ENCODE measurements at places on chromosomes 6 and 20.

DNA sequence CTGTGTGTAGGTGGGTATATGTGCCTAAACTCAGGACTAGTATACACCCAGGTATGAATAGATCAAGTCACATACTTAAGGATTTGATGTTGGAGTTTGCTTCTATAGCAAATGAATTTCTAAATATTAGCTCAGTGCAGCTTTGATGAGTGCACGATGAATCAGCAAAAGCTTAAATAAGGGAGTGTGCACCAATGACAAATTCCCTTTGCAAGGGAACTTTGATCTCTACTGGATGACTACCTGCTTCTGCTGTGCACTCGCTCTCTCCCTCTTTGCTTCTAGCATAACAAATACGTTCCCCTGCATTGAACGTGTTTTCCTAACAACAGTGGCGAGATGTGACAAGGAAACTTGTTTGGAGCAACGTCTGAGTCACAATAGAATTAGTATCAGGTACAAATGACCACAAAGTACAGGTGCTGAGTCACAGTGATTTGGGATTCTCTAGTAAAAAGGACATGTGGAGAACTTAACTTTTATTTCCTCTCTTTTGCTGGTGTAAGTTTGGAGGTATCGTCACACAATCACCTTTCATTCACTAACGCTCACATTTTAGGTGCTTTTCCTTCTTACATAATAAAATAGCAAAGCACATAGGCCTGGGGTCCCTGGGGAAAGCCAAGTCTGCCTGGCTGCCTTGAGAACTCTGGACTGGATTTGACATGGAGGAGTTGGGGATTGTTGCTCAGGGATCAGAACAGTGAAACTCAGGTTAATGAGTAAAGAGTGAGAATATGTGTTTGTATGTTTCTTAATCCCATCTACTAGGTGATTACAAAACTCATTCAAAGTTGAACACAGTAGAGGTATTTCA is 49.7 kb downstream of the KLHL31 start:
- DNase-seq = no peak

GRCh38 chr6:151004383-151005024 is 139.0 kb downstream of the MTHFD1L start:
- no peak for DNase-seq

- DNase-seq = peak; percentile 3
These were observed 155.1 kb downstream of the PRDM13 start for GRCh38 chr6:99761711-99762110.

DNA sequence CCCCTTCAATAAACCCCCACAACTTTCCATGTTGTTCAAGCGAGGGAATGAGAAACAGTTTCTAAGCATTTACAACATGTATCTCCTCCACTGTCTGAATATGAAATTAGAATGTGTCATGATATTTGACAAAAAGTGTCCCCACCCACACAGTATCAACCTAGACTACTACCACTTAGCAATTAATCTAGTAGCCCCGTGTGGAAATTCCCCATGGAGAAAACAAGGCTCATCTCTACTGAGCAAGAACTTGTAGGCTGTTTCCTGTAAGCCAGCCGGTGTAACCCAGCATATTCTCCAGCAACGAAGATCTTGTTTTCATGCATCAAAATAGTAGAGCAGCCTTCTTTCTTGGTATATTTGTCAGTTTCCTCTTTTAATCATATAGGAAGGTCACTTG is 115.0 kb downstream of the IRF4 start:
- no peak for DNase-seq

- no peak for DNase-seq
These were observed 68.2 kb upstream of the FUCA2 start for GRCh38 chr6:143579703-143580102.

DNA sequence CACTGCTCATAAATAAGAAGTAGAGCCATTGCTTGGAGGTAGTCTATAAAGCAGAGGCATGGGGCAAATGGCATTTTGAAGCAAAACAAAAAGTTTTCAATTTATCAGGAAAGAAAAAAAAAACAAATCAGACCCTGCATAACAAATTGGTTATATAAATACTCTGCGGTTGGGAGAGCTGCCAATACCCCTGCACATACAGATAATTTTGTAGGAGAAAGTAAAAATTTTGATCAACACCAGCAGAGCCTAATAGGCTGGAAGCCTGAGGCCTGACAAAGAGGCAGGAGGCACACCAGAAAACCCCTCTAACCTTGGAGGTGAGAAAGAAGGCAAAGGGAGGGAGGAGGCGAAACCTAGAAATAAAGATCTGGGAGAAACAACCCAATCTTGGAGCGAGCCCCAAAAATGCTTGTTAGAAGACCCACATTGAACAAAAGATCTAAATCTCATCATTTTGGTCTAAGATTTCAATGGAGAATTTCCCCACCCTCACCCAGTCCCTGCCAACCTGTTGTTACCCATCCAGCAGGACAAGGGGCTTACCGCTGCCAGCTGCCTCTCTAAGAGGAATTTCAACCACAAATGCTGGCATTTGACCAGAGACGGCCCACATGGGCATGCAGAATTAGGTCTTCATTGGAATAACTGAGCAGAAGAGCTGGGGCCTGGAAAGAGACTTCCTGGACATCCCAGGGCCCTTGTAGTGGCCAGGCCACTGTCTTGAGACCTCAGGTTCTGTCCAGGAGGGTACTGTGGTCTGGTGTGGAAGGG is 28.4 kb downstream of the FOXA2 start:
- no peak for DNase-seq

DNA sequence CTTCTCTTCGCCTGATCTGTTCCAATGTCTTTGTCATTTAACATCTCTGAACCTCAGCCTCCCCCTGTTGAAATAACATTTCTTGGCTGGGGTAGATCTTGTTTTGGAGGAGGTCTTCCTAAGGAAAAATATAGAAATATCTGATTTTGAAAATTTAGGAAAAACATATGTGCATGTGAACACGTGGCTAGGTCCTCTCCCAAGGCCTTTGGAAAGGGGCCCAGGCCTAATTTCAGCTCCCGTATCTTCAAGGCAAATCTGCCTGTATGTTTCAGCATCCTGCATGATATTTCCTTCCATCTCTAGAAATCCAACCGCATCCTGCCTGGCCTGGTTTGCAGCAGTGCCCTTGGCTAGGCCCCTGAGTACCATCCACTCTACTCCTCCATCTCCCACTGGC is 261.2 kb downstream of the PHACTR1 start:
- no peak for DNase-seq

DNA sequence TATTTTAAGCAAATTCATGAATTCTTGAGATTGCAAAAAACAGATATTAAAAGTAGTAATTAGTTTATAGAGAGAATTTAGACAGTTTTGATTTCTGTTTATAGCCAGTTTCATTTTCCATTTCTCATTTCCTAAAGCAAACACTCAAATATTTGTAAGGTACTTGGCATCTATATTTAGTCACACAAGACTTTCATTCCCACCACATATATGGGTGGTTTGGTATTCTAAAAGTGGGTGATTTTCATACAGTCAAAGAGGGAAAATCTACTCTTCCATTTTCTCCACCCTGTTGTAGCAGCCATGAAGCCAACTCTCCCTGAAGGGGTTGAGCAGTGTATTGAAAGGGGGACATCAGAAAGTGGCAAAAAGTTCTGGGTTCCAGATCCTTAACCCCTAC is 181.1 kb upstream of the SUPT3H start:
- DNase-seq = no peak

DNA sequence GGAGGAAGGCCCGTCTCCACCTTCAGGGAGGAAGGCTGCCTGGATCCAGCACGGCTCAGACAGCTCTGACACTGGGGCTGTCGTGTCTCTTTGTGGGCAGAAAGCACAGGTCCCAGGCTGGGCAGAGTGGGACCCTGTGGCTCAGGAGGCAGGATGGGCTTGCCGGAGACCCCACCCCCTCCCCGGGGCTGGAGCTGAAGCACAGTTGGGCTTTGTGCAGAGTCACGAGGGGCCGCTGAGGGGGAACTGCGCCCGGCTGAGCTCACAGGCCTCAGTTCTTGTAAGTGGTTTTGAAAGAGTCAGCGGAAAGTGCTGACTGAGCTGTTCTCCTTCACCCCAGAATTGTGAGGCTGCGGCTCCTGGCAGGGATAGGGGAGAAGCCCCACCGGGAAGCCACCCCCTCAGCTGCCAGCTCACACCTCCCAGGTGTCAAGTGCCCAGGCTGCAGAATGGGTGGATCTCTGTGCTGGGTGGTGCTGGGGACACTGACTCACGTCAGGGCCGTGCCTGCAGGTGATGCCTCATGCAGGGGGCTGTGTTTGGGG is 145.5 kb upstream of the RNF24 start:
- peak; percentile 88 for DNase-seq

- no peak for DNase-seq
These were observed 2.4 kb upstream of the HLA-F start for GRCh38 chr6:29720863-29721262.

GRCh38 chr20:37515876-37516275 is 5.2 kb upstream of the NNAT start:
- DNase-seq = no peak

DNA sequence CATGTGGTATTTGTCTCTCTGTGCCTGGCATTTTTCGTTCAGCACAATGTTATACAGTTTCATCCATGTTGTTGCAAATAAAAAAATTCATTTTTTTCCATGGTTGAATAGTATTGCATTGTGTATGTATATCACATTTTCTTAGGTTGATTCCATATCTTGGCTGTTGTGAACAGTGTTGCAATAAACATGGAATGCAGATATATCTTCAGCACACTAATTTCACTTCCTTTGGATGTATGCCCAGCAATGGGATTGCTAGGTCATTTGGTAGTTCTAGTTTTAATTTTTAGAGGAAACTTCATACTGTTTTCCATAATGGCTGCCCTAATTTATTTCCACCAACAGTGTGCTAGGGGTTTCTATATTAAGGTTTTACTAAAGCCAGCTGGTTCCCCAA is 52.6 kb downstream of the GFRAL start:
- no peak for DNase-seq

DNA sequence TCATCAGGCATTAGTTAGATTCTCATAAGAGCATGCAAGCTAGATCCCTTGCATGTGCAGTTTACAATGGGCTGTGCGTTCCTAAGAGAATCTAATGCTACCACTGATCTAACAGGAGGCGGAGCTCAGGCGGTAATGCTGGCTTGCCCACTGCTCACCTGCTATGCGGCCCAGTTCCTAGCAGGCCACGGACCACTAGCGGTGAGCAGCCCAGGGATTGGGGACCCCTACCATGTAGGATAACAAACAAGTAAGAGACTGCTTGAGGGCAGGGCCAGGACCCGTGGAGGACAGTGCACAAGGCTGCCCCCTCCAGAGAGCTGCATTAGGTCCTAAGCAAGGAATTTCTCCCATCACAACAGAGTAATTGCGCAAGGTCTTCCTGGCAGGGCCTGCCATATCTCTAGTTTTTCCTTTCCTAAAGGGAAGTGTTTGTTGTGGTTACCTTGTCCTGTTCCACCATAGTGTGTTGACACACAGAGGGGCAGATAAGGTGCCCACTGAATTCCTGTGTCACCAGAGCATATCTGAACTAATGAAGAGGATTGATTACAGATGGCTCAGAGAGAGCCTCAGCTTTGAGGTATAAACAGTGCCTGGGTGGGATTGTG is 58.0 kb downstream of the PACRG start:
- DNase-seq = no peak

Measured in C1 segment of cervical spinal cord (tissue), 14 donors.